Stimulated activated CD8-positive, alpha-beta memory T cell treated with anti-CD3 and anti-CD28 coated beads, Interleukin-4, amount 100 ng/mL, for 4 hours (primary cell): ENCODE measurements at places on chromosomes 5 and 9.

- DNase-seq: no peak
These were observed 7.6 kb downstream of the FYB1 start for GRCh38 chr5:39211773-39212172.

DNA sequence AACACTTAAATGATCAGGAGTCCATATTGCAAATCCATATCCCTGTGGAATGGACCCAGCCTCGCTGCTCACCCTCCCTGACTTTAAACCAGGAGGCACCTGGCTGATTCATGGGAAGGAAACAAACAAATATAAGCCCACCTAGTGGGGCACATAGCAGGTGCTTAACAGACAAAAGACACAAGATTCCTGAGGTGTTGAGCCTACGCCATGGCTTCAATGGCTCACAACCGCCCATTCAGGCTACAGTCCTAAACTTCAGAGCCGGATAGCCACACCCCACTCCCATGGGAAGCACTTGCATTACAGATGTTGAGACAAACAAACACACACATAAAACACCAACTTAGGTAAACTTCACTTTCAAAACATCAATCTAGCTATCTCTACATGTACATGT lies 359.9 kb downstream of the ICE1 start:
- no peak for DNase-seq

- DNase-seq: peak; percentile 27
These were observed 1.1 kb downstream of the SLC27A4 start for GRCh38 chr9:128341435-128341849.

- no peak for DNase-seq
These were observed 208.0 kb downstream of the NR3C1 start for GRCh38 chr5:143195491-143195890.

DNA sequence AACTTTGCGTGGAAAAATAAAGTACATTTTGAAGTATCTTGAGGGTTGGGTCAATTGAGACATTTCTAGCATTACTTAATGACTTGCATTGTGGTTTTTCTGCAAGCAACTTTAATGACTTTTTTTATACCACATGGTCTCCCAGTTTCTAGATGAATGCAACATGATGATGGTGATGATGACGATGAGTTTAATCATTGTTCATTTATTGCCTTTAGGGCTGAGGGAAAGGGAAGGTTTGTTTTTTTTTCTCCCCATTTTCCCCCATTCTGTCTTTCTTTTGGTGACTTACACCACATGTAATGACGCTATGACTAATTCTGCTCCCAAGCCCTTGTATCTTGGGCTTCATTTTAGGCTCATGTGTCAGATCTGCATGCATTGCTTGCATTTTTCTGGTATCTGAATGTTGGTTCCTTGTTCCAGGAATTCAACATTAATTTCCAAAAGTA lies 57.7 kb upstream of the NXNL2 start:
- no peak for DNase-seq

DNA sequence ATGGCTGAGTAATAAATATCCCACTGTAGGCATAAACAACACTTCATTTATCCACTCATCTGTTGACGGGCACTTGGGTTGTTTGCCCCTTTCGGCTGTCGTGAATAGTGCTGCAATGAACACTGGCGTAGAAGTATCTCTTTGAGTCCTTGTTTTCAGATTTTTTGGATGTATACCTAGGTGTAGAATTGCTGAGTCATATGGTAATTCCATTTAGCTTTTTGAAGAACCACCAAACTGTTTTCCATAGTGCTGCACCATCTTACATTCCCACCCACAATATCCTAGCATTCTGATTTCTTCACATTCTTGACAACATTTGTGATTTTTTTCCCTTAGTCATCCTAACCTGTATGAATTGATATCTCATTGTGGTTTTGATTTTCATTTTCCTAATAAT lies 109.0 kb downstream of the NXNL2 start:
- no peak for DNase-seq

- DNase-seq: no peak
These were observed 347.6 kb downstream of the GADD45G start for GRCh38 chr9:89952401-89952800.

DNA sequence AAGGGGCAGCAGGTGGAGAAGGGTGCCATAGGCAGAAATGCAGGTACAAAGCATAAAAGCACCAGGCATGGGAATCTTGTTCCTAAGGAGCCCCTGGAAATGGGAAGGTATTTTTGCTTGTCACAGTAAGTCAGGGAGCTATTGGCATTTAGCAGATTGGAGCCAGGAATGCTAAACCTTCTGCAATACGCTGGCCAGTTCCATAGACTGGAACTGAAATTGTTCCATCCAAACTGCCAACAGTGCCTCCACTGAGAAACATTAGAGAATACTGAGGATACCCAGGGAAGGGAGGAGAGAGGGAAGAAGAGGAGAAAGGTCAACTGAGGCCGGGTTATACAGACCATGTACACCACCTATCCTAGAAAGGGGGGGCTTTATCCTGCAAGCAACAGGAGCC lies 162.7 kb downstream of the MED27 start:
- DNase-seq: no peak
